ENCODE measurements at places on chromosomes 7 and 10.

DNA sequence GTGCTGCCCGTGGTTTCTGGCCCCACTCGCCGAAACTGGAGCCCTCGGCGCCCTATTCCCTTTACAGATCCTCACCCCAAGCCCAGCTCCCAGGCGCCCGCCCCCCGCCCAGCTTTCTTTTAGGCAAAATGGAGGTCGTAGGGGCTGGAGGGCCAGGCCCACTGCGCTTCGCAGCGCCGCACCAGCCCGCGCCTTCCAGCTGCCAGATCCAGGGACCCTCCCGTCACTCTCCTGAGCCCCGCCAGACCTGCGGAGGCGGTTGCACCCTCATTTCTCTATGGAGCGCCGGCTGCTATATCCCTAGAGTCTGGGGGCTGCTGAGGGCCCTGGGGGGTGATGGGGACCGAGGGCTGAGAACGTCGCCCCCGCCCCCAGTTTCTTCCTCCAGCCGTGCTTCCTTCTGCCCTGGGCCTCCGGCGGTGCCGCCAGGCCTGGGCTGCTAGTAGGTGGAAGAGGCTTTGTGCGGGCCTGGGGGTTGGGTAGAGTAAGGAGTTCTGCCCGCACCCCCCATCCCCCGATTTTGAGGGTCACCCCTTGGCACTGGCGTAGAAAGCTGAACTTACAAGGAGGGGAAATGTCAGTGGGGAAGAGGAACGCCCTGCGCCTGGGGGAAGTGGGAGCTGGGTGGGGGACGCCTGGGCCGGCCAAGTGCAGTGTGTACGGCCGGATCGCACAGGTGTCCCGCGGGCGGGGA, 1.0 kb downstream of the GNB2 start:
- no peak for DNase-seq

DNA sequence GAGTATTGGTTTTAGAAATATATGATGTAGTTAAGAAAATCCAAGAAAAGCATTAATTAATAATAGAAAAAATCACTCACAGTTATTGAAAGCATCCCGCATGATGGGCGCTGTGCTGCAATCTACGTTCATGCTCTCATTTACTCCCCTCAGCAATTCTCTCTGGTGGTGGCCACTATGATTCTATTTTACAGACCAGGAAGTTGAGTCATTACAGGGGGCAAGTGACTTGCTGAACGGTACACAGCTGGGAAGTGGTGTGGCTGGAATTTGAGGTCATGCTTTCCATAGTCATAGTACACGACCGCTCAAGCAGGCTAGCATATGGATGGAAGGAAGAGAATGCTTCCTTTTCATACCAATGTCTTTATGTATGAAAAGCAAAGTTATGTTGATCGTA, 117.4 kb downstream of the TES start:
- DNase-seq, result no peak

DNA sequence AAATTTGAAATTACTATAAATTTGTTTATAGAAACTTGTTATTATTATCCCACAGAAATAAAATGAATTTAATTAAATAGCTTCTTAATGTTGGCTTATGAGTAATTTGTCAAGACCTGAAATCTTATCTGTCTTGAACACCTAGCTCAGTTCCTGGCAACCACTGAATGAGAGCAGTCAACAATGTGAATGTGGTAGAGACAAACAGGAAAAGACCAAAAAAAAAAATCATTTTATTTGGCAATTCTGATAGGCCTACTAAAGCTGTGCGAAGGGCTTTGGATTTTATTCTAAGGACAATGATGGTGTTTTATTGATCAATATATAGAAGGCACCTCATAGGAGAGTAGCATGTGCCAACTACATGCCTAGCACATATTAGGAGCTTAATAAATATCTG, 127.8 kb upstream of the RSU1 start:
- DNase-seq, result no peak

- no peak for DNase-seq
Measured at GRCh38 chr7:140518370-140519006, 39.2 kb upstream of the MKRN1 start.

DNA sequence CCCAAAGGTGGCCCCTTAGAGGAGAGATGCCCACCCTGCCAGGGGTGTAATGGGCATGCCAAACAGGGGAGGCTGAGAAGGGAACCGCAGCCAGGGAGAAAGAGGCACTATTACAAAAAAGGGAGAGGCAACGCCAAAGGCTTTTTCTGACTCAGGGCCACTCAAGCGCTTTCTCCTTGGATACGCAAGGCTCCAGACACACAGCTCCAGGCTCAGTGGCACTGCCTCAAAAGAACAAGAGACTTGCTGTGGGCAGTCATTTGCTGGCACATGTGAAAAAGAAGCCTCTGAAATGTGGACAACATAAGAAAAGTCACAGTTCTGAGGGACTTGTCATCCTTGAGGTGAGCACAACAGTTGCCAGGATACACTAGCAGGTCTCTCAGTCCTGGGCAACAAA, 128.4 kb downstream of the DGKI start:
- DNase-seq, result no peak

DNA sequence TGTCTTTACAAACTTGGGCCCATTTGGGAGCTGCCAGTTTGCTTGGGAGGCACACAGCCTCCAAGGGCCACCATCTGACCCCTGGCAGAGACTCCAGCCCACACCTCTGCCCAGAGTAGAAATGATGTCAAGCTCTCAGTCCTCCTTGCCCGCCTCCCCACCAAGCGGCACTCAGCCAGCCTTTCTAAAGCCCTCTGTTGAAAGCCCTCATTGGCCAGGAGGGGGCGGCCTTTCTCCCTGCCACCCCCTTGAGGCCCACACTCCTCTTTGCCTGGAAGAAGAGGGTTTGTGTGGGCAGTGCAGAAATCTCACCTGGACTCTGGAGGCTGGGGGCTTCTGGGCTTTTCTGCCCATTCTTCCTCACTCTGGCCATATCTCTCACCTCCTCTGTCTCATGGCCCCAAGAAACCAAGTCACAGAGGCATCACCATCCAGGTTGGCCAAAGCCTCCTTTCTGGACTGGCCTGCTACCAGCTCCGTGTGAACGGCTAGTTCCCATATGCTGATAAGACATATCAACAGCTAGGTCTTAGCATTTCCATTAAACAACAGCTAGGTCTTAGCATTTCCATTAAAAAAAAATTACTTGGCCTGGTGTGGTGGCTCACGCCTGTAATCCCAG, 36.1 kb downstream of the UBTD1 start:
- no peak for DNase-seq

- DNase-seq, result no peak
Measured at GRCh38 chr7:25831062-25831691, 320.8 kb upstream of the NFE2L3 start.

- no peak for DNase-seq
Measured at GRCh38 chr10:31668326-31668725, 260.3 kb downstream of the ARHGAP12 start.

- DNase-seq, result no peak
Measured at GRCh38 chr7:109639561-109639960, 1069.9 kb downstream of the DNAJB9 start.

GRCh38 chr10:7544203-7544602, 122.6 kb downstream of the ITIH5 start:
- DNase-seq, result no peak

- DNase-seq, result no peak
Measured at GRCh38 chr7:129067943-129068548, 13.1 kb upstream of the TNPO3 start.

DNA sequence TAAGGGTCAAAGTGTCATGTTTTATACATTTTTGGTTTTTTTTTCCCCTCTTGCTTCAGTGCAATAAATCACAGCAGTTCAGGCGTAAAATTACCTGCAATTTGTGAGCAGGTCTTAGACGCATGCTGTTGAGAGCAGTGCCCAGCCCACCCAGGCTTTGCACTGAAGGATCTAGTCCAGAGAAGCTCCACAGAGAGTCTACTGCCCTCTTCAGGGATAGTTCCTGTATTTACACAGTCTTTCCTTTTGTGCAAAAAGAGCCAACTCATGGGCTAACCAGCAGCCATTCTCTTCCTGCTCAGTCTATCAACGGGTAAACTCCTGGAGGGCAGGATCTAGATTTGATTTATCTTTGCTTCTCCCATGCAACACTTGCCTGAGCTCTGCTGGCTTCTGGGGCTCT, 82.2 kb upstream of the NAMPT start:
- DNase-seq, result no peak

GRCh38 chr7:29030781-29031275, 72.7 kb upstream of the TRIL start:
- DNase-seq, result no peak

GRCh38 chr10:55283031-55283430, 482.0 kb upstream of the PCDH15 start:
- no peak for DNase-seq

DNA sequence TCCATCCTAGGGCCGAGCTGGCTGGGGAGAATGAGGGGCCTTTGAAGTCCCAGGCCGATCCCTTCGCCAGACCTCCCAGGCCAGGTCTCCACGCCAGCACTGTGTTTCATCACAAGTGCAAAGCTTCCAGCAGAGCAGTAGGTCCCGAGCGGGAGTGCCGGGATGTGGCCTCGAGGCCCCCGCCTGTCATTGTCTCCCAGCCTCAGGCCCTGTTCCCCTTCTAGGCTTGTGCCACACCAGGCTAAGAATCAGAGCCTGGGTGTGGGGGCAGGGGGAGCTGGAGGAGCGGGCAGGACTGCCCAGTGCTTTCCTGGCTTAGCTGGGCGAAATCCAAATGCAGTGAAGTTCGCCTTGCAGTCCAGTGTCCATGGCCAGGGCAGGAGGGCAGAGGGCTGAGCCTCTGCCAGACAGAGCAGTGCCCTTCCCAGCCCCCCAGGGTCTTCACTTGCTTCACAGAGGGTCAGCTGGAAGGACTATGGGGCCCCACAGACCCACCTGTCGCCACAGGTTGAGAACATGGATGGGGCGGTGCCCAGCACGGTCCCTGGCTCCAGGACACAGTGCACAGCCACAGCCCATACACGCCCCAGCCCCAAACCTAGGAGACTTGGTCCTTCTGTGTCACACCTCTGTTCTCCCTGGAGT, 20.2 kb upstream of the PFKFB3 start:
- no peak for DNase-seq

DNA sequence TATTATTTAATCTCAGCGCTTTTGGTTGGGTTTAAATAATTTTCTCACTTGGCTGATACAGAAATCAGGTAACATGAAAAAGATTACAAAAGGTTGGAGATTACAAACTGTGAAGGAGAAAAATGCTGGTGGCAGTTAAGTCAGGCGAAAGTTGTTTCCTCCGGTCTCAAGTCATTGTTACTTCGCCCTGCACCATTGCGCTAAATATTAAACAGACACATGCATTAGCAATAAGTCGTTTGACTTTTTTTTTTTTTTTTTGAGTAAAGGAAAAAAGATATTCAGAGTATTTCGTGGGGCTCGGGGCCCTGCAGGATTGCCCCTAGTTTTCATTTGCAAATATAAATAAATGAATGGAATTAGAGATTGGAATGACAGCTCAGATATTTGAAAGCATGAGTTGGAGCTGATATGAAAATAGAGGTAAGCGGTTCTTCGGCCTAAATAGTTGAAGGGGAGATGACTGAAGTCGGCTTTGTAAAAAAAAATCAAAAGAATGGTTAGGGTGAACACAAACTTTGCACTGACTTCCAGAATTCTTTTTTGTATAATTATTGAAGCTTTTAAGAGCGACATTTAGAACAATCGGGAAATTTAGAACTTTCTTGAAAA, 914 bp downstream of the SDHAF3 start:
- DNase-seq, result no peak

DNA sequence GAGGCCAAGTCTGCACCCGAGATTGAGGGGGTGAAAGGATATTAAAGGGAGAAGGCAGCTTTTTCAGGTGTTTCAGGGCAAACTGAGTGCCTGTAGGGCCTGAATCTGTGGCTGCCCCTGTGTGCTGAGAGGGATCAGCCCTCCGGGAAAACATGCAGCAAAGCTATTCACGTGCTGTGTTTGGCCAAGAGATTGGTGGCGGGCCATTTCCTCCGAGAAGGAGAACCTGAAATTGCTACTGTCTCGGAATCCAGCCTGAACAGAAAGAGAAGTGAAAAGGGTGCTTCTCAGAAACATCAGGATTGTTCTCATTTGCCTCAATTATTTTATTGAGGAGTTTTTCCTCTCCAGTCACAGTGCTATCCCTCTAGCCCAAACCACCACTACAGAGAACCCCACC, 16.0 kb downstream of the GIMAP5 start:
- no peak for DNase-seq

- DNase-seq, result no peak
Measured at GRCh38 chr7:112511451-112512202, 30.8 kb downstream of the LSMEM1 start.

- DNase-seq, result no peak
Measured at GRCh38 chr7:157467496-157468212, 130.8 kb downstream of the DNAJB6 start.

GRCh38 chr7:111011520-111011919, 79.4 kb upstream of the LRRN3 start:
- no peak for DNase-seq

DNA sequence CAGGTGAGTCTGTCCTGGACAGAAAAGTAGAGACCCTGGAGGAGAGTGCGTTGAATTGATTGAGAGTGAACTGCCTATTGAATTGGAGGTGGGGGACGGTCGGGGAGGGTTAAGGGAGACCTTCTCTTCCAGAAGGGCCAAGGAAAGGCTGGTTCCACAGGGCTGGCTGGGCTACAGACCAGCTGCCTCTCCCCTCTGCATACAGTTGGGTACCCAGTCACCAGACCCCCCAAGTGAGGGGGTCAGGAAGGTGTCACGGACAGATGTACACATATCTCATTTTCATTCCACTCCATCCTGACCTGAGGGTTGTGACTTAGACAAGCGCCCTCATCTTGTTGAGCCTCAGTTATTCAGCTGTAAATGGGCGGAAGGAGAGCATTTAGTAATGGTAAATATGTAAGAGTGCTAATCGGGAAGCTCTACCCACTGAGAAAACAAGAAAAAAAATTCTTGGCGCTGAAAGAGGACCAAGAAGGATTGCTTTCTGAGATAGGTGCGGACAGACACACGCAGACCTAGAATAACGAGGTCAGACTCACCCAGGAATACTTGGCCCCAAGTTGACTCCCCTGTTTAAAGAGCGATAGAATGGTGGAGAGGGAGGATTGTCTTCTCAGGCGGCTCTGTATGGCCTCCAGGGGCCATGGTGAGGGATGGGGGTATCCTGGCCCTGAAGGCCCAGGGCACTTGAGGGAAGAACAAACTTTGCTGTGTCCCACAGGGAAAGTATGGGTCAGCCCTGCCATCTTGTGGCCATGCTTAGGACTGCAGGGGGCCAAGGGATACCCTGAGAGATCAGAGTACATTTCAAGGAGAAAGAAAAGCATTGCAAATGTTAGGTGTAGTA, 7.2 kb upstream of the MBL2 start:
- DNase-seq, result no peak

DNA sequence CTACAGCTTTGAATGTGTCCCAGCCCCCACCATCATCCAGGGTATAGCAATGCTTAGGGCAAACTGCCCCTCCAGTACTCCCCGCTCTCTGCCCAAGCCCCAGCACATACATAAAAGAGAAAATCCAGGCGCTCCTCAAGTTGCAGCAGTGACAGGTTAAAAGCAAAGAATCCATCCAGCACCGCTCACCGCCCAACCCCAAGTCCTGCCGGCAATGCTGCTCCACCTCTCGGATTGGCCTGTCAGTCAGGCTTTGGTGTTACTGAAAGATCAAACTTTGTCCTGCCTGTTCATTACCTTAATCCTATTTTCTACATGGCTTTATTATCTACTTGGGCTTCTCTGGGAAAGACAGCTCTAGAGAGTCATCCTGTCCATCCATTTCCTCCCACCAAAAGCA, 31.9 kb downstream of the DPCD start:
- no peak for DNase-seq

All from NCI-H510A (cell line).